ENCODE measurements at places on chromosomes 3 and 15.
A peak's percentile ranks its signal among the peaks of the same experiment; 100 is the strongest.

GRCh38 chr15:65054333-65055200 lies 9.4 kb downstream of the SLC51B start:
- peak; percentile 82 for DNase-seq

DNA sequence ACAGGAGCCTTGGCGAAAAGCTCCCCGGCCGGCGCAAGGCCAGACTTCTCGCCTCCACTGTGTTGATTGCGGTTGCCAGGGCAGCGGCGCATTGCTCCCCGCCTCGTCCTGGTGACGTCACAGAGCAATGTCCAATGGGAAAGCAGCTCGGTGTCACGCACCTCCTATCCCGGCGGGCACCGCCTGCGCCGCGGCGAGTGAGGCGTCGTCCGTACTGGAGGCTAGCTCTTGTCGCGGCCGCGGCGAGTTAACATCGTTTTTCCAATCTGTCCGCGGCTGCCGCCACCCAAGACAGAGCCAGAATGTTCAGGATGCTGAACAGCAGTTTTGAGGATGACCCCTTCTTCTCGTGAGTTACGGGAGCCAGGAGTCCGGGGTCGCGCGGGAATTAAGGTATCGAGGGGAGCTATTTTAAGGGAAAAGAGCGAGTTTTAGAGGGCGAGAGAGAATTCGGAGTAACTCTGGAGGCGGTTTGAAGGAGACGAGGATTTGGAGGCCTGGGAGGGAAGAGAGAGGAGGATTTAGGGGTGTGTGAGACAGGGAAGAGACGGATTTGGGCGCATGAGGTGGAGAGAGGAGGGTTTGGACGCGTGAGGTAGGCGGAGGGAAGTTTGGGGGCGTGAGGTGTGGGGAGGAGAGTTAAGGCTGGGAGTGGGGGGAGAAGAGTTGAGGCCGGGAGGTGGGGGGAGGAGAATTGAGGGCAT lies at the start of gene MLF1:
TSS of gene MLF1 (plus strand) at position 196 of the 704 bp plus-strand sequence. CDS start at position 303, 107 bp downstream.
- DNase-seq, result peak; percentile 97

DNA sequence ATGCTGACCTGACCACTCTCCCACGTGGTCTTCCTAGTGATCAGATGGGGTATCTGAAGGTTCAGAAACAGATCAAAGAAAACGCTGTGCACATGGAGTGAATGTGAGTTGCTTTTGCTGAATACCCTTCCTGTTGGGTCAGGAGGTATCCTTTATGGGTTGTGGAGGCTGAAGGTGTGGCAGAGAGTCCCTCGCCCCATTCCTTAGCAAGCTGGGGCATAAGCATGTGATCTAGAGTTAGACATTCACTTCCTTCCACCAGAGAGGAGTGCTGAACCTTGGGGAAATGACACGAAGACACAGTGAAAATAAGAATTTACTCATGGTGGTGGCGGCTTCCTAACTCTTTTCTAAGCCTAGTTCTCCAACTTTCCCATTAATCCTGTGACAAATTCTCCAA lies 27.8 kb upstream of the SPTBN5 start:
- DNase-seq, result no peak

- DNase-seq, result no peak
Measured at GRCh38 chr3:181701096-181701495, 10.6 kb upstream of the SOX2 start.

DNA sequence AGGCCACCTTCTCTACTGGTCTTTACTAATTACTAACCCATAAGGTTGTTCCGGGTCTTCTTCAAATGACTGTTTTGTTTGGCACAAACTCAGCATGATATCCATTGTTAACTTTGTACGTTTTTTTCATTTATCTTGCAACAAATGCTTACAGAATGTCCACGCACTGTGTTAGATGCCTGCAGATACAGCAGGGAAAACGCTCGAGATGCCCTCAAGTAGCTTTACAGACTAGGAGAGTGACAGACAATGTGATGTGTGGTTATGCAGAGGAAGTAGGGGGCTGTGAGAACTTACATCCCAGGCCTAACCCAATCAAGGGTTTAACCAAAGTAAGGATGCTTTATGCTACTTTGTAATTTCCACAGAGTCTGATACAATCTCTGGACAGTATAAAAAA lies 949 bp upstream of the RFC4 start:
- no peak for DNase-seq

GRCh38 chr15:68875377-68876116 lies 54.8 kb upstream of the SPESP1 start:
- peak; percentile 93 for DNase-seq

DNA sequence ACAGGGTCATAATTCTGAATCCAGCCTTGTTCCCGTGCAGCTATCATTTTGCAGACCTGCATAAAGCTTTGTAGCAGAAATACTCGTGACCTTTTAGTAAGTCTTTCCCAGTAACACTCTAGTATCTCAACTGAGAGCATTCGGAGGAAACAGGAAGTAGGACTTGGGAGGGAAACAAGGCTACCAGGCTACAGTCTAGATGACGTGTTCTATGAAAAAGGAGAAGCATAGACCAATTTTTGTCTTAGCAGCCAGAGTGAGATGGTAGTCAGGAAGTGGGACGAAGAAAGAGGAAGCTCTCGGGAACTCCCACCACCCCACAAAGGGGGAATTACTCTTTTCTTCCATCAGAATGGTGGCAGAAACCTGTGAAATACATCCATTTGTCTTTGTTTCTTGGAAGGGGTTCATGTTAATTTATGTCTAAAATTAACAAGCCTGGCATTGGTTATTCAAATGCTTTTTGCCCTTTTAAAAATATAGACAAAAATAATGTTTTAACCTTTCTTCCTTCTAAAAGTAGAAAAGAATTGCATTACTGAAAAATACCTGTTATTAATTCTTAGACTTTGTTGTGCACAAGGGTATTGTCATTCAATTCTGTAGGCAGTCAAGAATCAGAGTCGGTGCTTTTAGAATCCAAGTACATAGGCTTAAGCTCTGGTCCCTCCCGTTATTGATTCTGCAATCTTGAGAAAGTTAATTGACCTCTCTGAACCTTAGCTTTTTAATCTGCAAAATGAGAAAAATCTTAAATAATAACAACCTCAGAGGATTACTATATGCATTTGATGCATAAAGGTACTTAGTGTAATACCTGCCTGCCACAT lies 1.6 kb upstream of the SUCNR1 start:
- no peak for DNase-seq

GRCh38 chr3:46661776-46662766 lies 31.4 kb downstream of the ALS2CL start:
- DNase-seq, result peak; percentile 26

- peak; percentile 83 for DNase-seq
Measured at GRCh38 chr3:46812237-46812791, 50.9 kb downstream of the MYL3 start.

DNA sequence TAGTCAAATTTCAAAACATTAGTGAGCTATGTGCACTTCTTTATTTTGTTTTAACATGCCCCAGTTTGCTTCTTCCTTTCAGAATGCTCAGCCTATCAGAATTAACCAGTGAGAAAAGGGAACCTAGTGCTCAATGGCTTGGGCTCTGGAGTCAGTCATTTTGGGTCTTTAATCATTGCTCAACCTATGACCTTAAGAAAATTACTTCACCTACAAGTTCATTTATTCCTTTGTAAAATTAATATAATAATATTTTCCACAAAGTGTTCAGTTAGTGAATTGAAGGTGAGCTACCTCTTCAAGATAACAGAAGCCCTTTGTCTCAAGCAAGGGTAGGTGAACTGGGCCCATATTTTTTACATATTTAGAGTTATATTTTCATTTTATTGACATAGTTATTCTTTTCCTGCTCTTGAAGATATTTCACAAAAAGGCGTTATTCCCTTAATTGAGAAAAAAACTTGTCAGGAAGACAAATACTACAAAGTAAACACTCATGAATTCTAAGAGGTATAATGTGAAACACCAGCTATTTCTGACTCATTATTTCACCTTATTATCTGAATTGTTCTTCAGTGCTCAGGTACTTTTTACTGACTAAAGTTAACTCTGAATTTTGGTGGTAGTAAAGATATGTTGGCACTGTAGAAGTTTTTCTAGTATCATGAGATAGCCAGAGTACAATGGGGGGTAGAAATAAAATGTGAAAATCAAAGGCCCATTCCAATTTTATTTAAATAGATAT lies 415.5 kb downstream of the NAALADL2 start:
- no peak for DNase-seq

GRCh38 chr3:9690451-9691450 lies 12.9 kb upstream of the CPNE9 start:
- no peak for DNase-seq

GRCh38 chr3:65343026-65343425 lies 655.2 kb upstream of the ADAMTS9 start:
- no peak for DNase-seq

DNA sequence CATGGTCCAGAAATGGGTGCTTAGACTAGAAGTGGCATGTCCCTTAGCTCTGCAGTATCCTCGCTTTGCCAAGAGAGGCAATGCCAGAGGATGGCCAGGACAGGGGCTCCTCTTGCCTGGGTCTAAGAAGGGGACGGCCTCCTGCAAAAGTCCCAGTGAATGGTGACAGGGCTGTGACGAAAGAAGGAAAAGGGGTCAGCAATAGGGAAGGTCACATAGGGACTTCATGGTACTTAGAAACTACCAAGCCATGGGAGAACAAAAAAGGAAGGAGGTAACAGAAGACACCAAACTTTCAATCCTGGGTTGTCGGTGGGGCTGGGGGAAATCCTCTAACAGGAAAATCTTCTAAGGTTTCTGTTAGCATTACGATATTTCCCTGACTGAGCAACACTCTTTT lies 36.2 kb upstream of the ATOSA start:
- DNase-seq, result no peak

DNA sequence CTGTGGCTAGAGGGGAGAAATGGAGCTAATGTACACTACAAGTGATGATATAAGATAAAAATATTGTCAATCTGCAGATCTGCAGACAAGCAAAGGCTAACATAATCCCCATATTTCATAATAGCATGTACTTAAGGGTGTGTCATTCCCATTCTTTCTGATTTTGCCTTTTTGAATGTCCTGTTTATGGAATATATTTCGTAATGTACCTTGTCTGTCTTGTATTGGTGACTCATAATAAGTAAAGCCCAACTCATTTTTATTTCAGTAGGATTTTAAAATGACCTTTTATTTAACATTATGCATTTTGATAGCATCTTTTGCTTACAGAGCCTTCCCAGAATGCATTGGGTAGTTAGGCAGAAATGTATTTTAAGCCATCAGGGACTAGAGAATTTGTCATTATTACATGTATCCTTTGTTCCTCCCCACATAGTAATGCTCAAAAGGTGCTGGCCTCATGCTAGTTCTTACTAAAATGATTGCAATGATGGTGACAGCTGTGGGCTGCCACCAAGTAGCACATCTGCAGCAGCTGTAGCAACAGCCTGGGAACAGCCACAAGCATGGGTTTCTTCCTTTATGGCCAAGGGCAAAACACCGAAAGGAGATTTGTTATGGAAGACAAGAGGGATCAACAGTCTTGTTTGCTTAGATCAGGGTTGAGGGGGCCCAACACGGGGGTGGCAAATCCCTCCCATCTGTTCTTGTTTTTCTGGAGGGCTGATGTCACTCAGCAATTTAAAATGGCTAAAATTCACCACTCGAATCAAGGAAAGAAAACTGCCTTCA lies 188.5 kb downstream of the CADPS start:
- DNase-seq, result no peak

- no peak for DNase-seq
Measured at GRCh38 chr3:120894316-120895057, 13.5 kb upstream of the STXBP5L start.

DNA sequence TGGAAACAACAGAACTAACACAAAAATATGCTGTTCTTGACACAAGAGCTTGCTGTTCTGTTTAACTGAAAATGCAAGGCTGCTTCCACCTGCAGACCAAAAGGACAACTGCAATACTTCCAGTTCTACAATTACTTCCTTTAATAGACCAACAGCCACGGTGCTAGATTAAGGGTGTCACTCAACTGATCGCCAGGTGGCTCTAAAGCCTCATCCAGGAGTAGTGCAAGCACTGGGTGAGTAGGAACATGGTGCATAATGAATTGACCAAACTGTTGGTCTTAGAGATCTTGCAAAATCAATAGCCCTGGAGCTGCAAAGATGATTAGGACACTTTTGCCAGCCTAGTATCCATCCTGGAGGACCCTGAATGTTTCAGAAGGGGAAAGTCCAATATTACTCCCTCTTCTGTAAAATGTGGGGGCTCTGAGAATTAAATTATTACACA lies 3.6 kb upstream of the CLDN16 start:
- no peak for DNase-seq

DNA sequence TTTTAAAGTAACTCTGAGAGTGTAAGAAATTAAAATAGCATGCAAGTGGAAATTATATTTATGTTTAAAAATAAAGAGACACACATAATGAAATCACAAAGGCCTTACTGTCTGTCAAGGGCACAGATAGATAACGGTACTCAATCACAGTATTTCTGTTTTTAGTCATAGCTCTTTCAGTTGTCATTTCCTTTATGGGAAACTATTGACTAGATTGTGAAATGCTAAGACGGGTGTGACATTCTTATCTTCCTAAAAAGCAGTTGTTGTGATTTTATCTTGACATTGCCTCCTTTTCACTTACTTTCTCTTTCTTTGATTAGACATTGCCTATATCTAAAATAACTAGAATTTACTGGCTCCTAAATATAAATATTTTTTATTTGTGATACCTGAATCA lies 100.1 kb upstream of the PLSCR5 start:
- no peak for DNase-seq

DNA sequence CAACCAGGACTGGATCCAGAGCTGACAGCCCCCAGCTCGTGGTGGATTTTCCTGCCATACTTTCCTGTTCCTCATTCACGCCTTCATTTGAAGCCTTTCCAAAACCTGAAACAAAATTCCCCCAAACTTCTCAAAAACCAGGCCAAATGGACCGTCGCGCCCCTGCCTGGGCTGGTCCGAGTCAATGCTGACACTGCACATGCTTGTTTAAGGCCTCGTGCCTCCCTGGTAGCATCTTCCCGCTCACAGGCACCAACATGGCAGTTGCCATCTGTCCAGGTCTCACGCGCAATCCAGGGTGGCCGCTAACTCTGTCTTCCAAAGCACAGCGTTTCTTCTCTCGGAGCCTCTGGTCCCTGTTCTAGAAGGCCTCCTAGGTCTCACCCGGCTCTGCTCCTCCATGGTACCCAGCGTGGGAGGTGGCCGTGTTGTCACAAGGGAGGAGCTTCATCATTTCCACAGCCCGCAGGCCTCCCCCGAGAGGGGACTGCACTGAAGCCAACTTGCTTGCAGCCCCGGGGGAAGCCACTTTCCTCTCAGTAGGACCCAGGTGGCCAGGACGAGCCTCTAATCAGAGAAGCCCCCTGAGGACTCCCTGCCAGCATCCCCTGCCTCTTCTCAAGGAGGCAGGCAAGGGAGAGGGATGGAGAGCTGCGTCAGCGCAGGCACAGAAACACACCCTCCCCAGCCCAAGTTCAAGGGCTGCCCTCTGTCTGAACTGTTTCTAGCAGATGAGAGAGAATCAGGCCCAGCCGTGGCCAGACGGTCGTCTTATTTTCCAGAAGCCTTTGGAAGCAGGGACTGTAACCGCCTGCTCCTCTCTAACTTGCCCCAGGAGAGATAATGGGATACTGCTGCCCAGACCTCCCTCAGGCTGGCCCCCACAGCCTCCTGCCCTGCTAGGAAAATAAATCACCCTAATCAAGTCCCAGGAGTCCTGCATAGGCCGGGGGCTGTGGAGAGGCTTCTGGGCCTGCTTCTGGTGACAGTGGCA lies 152.8 kb upstream of the TLE3 start:
- peak; percentile 54 for DNase-seq

Data from left hindlimb (tissue), 1 donor.